ENCODE measurements at places on chromosomes 1 and 21. TPM values are rescaled to one million over a fixed set of nuclear protein-coding genes. Genes with fewer than 3 reads are reported as not detected.

AMY1B gene
- polyA plus RNA-seq = not detected

PIGV gene
- polyA plus RNA-seq = 26.0 TPM

CDKN2C gene
- 5.1 TPM for polyA plus RNA-seq

NUP133 gene
- polyA plus RNA-seq = 16.8 TPM

CYP4A22 gene
- not detected for polyA plus RNA-seq

RHOU gene
- 11.9 TPM for polyA plus RNA-seq

DYNLT5 gene
- not detected for polyA plus RNA-seq

ETV3L gene
- not detected for polyA plus RNA-seq

CHODL gene
- not detected for polyA plus RNA-seq

UBL4B gene
- polyA plus RNA-seq = not detected

KLF17 gene
- not detected for polyA plus RNA-seq

MXRA8 gene
- 71.0 TPM for polyA plus RNA-seq

CFH gene
- polyA plus RNA-seq = 0.03 TPM

CDC7 gene
- 2.5 TPM for polyA plus RNA-seq

TNFRSF1B gene
- polyA plus RNA-seq = 0.11 TPM

EGLN1 gene
- polyA plus RNA-seq = 44.1 TPM

CCDC18 gene
- 1.9 TPM for polyA plus RNA-seq

PLPPR4 gene
- polyA plus RNA-seq = not detected

OR2G6 gene
- polyA plus RNA-seq = not detected

CFAP141 gene
- polyA plus RNA-seq = not detected

FAM72D gene
- 4.4 TPM for polyA plus RNA-seq

LAX1 gene
- not detected for polyA plus RNA-seq

C1QTNF12 gene
- 0.29 TPM for polyA plus RNA-seq

MAST2 gene
- polyA plus RNA-seq = 23.0 TPM

PRRC2C gene
- polyA plus RNA-seq = 57.3 TPM

TCP10L gene
- polyA plus RNA-seq = 0.90 TPM

HNRNPCL4 gene
- not detected for polyA plus RNA-seq

LCE1A gene
- not detected for polyA plus RNA-seq

CELA2B gene
- polyA plus RNA-seq = not detected

PAQR6 gene
- polyA plus RNA-seq = 2.0 TPM

GPR25 gene
- polyA plus RNA-seq = not detected

TNFSF18 gene
- polyA plus RNA-seq = not detected

GBP3 gene
- 0.56 TPM for polyA plus RNA-seq

RBM11 gene
- polyA plus RNA-seq = 0.26 TPM

HPDL gene
- not detected for polyA plus RNA-seq

BSND gene
- polyA plus RNA-seq = not detected
